Stimulated activated CD8-positive, alpha-beta memory T cell treated with anti-CD3 and anti-CD28 coated beads, Interleukin-15, amount 100 ng/mL, for 48 hours (primary cell): ENCODE measurements at places on chromosomes 2 and 18.

DNA sequence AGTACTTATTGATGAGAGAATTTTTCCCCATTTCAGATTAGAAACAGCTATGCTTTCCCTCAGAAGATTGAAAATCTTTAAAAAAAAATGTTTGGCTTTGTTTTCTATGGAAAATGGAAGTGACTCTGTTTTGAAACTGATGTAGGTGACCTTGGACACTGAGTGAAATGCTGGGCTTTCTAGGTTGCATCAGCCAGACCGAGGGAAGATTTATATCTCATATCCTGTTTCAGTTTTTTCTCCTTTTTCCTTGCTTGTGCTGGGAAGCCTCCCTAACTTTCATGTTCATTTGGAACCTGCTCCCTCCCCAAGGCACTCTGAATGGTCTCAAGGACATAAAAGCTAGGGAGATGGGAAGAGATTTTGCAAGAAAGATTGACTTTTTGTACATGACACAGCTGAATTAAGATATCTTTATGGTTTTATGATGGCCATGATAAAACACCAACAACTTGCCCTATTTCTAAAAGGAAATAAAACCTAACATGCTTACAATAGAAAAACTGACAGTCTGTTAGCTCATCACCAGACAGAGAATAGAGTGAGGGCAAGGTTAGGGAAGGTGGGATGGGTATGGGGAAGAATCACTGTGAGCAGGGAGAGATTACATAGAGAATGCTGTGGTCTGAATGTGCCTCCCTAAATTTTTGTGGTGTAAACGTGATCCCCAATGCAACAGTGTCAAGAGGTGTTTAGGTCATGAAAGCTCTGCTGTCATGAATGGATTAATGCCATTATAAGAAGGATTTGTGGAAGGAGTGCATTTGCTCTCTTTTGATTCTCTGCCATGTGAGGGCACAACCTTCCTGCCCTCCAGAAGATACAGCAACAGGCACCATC, 249.7 kb downstream of the TPGS2 start:
- DNase-seq, result no peak

DNA sequence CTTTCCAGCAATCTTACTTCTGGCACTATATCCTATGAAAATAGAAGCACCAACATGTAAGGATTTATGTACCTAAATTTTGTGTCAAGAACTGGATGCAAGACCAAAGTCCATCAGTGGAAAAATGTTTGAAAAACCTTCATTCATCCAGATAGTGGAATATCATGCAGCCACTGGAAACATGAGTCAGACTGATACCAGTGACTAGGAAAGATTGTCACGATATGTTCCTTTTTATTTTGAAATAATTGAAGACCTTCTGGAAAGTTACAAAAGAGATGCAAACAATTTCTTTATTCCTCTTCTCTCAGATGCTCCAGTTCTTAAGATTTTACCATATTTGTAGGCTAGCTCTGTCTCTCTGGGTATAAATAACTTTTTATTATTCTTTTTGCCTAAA, 40.5 kb upstream of the IL1R2 start:
- DNase-seq, result no peak

- no peak for DNase-seq
Observed at GRCh38 chr2:239345251-239345650, 55.6 kb downstream of the HDAC4 start.

GRCh38 chr2:128817813-128818212, 499.1 kb upstream of the HS6ST1 start:
- DNase-seq, result no peak

DNA sequence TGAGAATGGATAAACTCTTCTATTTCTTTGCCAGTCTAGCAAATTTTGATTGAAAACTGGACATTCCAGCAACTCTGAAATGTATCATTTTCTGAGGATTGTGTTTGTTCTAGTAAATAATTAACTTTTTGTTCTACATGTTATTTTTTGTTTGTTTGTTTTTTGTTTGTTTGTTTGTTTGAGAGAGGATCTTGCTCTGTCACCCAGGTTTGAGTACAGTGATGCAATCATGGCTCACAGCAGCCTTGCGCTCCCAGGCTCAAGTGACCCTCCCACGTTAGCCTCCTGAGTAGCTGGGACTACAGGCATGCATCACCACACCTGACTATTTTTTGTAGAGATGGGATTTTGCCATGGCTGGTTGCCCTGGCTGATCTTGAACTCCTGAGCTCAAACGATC, 65.2 kb upstream of the BARD1 start:
- no peak for DNase-seq

- no peak for DNase-seq
Observed at GRCh38 chr2:206561962-206562361, 80.3 kb upstream of the FAM237A start.
